Foreskin melanocyte (primary cell): ENCODE measurements at places on chromosomes 6 and 20.

- DNase-seq, result no peak
These were observed 467.5 kb downstream of the CDKAL1 start for GRCh38 chr6:21001736-21002135.

DNA sequence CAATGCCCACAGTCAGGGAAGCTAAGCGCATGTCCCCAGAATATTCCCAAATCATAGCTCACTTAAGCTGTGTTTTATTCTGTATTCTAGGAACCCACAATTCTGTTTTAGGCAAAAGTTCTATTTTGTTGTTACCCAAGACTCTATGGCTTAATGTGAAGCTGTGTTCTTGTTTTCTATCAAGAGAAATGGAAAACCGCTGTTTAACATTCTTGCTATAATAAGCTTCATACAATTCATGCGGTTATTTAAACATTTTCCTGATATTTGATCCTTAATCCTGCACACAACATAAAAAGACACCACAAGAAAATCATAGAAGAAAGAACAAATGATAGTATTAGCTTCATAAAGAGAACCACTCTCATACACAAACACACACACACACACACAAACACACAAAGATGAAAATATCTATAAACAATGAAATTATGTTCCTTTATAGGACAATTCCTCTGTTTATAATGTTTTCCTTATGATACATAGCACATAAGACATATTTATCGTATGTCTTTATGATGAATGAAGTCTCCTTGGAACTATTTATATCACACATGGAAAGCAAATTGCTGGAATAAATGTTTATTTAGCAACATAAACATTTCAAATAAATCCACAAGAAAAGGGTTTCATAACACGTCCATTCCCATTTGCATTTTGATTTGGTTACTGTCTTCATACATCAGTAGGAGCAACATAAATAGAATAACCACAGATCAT is 16.4 kb upstream of the COL21A1 start:
- DNase-seq, result no peak

DNA sequence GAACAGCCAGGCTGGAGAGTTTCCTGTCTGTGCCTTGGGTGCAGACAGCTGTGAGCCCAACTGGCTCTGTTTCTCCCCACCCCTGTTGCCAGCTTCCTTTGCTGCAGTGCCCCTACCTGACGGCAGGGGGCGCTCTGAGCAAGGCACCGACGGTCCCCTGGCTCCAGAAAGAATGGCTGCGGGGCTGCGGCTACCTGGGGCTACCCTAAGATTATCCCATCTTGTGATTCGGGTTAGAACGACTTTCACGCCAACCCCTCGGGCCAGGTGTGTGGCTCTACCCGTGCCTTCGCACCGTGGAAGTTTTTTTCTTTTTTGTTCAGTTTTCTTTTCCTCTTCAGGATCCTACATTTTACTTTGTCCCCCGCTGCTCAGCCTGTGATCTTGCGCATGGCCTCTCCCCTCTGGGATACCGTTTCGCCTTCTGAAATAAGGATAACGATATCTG is 33.4 kb upstream of the AAR2 start:
- DNase-seq, result peak; percentile 31

- no peak for DNase-seq
These were observed 54.8 kb downstream of the EDN3 start for GRCh38 chr20:59355242-59355641.

DNA sequence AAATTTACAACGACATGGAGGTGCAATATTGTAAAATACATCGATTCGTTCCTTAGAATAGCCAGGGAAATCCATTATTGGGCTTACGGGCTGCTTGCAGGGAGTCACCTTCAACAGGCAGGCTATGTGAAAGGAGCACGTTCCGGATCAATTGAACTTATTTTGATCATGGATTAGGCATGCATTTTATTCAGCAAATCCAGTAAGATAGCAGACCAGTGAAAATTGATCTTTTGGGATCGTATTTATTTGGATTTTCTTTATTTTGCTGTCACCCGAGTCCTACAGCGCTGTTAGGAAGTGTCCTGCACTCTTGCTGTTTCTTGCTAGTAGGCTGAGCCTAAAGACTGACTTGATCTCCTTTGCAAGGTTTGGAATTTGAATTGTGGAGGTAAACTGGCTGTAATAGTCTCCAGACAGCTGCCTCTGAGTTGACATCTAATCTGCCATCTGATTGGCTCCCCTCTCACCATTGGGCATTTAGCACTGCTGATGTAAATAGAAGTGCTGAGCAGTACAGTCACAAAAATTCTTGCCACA is 3.0 kb downstream of the ARID1B start:
- DNase-seq, result peak; percentile 87

GRCh38 chr6:9025796-9026394 is 590.5 kb upstream of the SLC35B3 start:
- no peak for DNase-seq

DNA sequence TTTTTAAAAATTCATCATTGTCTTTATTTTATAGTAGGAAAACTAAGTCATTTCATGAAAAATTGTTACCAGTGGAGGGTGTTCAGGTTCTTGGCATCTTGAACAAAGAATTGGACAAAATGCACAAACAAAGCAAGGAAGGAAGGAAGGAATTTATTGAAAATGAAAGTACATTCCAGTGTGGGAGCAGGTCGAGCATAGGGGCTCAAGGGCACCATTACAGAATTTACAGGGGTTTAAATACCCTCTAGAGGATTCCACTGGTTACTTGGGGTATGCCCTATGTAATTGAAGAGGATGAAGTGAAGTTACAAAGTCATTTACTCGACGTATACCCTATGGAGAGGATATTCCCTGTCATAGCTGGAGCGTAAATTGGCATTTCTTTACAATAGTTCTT is 37.4 kb upstream of the HDAC2 start:
- DNase-seq, result no peak
